ENCODE measurements at places on chromosomes 12 and 14.

- DNase-seq = no peak
Observed at GRCh38 chr12:42766754-42767153, 177.2 kb upstream of the PRICKLE1 start.

DNA sequence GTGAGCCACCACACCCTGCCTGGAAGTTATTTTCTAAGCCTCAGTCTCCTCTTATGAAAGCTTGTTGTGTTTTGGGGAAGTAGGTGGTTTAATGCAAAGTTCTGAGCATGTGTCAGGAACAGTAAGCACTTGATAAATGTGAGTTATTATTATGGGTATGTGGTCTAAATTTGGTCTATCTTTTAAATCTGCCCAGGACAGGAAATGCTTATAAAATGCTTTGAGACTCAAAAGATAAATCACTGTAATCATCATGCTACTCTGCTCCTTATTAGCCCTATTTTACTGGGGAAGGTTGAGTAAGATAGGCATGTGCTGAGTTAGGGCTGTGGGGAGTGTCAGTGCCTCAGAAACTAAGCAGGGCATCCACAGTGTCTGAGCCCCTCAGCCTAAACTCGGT, 13.1 kb upstream of the SRSF5 start:
- no peak for DNase-seq

DNA sequence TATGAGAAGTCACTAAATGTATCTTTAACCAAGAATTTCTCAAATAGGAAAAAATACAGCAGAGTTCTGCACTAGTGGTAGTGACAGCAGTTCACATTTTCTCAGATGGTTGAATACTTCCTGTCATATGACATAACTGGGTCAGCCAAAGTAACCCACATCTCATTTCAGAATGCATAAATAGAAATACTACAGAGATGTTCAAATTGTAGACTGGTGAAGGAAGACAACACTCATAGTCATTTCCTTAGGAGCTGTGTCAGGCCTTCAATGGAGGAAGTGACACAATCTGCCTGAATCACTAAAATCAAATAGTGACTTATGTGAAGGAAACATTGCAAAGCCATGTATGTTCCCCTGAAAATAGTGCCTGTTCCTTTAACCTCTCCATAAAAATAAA, 32.4 kb downstream of the FERMT2 start:
- DNase-seq = no peak

DNA sequence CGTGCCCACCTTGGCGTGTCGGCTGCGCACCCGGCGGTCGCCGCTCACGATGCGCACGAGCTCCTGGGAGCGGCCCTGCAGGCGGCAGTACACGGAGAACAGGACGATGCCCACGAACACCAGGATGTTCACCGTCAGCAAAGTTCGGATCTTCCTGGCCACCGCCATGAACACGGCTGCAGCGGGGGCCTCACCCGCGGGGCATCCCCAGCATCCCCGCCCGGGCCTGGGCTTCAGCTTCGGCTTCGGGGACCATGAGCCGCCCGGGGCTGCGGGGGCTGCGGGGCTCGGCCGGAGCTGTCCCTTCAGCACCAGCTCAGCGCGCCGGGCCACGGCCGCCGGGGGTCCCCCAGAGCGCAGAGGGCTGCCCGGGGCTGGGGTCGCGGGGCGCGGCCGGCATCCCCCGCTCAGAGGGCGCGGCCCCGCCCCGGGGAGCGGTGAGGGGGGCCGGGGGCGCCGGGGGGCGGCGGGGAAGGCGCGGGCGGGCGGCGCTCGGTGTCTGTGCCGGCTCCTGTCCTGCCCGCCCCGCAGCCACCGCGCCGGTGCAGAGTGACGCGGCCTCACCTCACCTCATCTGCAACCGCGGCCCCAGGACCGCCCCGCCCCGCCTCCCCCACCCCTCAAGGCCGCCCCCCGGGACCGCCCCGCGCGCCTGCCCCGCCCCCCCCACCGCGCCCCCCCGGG, at the start of gene GALNT9:
GALNT9 (minus strand) TSS at position 554 of the 684 bp plus-strand sequence; CDS start at position 168, 386 bp downstream.
- no peak for DNase-seq

DNA sequence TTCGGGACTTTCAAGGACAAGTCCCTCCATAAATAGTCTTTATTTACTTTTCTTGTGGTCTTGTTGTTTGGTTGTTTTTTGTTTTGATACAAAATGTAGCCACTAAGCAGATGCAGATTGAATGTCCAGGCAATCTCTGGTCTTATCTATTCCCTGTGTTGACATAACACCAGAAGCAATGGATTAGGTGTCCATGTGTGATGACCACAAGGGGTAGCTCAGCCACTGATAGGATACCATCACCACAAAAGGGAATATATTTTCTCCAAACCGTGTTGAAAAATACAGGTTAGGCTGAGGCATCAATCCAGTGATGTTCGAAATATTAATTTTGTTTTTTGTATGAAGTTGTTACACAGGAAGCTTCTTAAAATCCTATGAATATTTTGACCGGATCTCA, 196.3 kb downstream of the EPS8 start:
- DNase-seq = no peak

DNA sequence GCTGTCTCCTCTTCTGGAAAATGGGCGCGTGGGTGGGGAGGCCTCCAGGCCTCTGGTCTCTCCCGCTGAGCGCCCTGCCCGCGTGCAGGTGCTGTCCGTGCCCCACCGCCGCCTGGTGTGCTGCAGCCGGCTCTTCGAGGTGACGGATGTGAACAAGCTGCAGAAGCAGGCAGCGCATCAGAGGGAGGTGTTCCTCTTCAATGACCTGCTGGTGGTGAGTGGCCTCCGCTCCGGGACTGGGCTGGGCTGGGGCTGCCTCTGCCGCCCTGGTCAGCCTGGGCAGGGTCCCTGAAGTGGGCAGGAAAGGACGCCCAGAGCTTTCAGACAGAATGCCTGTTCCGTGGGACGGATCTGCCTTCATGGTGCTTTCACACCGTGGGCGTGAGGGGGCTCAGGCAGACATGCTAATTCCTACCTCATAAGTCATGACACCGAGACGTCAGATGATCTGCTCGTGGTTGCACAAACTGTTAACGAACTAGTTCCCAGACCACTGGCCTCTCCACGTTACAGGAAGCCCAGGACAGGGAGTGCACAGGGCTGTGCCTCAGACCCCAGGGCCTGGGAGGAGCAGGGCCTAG, 50.5 kb downstream of the SLC6A12 start:
- no peak for DNase-seq

DNA sequence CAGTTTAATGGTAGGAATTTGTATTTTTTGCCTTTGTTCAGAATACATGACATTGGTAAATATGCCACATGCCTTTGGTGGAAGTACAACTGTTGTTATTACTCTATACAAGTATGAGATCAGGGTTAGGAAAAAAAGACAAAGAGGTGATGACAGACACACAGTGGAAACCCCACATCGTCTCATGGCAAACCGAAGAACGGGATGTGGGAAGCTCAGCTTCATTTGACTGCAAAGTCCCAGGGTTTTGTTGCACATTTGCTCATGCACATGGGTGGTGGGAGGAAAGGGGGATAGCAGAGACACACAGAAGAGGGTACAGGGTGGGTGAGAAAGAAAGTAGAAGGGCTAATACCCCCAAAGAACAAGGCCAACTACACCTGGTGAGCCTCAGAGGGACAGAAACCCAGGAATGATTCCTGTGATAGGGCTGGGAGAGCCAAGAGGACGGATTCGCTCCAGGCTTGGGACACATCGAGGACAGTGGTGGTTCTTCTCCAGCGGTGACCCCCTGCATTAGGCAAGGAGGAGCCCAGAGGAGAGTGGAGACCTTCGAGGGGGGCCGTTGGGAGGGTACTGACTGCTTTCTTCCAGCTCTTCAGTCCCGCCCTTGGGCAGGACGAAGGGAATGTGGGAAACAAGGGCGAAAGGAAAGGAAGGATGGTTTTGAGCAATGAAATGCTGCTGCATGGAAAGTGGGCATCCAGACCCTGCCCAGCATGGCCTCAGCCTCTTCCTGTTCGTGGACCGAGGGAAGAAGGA, 8.1 kb downstream of the VAMP1 start:
- no peak for DNase-seq
